Activated naive CD8-positive, alpha-beta T cell treated with anti-CD3 and anti-CD28 coated beads for 36 hours (primary cell): ENCODE measurements at places on chromosomes 7 and 10. TPM values are rescaled to one million over a fixed set of nuclear protein-coding genes. Genes with fewer than 3 reads are reported as not detected.

DBNL gene
- 136 TPM for total RNA-seq

GRCh38 chr10:49183596-49184542 is 4.3 kb downstream of the TMEM273 start:
- H3K4me3 ChIP-seq, result no peak overlapping the region
- H3K27me3 ChIP-seq, result peaks cover 55% of the 10 kb centered on the region
- H3K36me3 ChIP-seq, result no peaks in the 10 kb centered on the region
- no peak for DNase-seq
- peak overlapping the region; percentile 64 for H3K27ac ChIP-seq
- peaks cover 33% of the 10 kb centered on the region for H3K4me1 ChIP-seq

XPNPEP1 gene
- total RNA-seq, result 90.2 TPM

DNA sequence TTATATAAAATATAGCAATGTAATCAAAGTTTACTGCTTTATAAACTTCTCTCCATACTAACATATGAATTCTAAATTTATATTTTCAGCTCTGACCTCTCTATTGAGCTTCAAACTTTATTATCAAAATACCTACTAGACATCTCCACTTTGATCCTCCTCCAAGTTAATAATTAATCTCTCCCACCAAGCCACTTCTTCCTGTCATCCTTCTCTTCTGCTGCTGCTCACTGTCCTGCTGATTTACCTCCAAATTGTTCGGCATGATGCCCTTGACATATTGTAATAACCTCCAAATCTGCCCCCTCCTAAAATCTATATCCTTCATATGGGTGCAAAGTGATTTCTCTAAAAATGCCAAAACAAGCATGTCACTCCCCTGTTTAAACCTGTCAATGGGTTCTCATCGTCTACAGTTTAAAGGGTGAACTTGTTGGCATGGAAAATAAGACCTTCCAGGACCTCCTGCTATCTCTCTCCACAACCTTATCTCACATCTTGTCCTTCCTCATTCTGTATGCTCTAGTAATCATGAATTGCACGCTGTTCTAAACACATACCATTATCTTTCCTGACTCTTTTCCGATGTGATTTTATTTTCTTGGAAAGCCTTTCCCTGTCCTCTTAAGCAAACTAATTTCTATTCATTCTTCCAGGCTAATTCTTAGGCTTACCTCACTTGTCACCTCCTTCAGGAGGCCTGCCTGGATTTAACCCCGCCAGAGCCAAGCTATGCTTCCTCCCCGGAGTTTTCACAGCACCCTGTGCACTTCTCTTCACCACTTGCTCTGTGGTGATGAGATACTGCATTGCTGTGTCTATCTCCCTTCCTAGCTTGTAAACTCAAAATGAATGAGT is 52.1 kb upstream of the STK17A start:
- no peaks in the 10 kb centered on the region for H3K4me1 ChIP-seq
- no peak overlapping the region for H3K27ac ChIP-seq
- DNase-seq, result no peak
- no peaks in the 10 kb centered on the region for H3K36me3 ChIP-seq
- H3K4me3 ChIP-seq, result no peak overlapping the region

RELN gene
- total RNA-seq, result not detected
